Stimulated activated CD8-positive, alpha-beta memory T cell treated with anti-CD3 and anti-CD28 coated beads, Interleukin-4, amount 100 ng/mL, for 48 hours (primary cell): ENCODE measurements at places on chromosomes 5 and 9.

- no peak for DNase-seq
Measured at GRCh38 chr9:127133739-127134167, 11.3 kb upstream of the ANGPTL2 start.

DNA sequence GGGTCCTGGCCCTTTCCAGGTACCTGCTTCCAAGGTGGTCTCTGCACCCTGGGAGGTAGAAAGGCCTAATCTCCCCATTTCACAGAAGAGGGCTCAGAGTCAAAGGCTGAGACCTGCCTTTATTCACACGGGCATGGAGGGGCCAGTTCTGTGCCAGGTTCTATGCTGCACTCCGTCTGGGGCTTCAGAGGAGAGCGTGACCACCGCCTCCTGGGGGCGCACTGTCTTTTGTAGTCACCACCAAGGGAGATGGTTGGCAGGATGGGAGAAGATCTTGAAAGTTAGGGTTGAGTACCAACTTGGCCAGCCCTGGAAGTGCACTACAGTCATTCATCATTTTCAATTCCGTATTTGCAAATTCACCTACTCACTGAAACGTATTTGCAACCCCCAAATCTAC lies 23.7 kb upstream of the PRDM12 start:
- DNase-seq = no peak

GRCh38 chr5:31537851-31538250 lies 5.8 kb downstream of the C5orf22 start:
- DNase-seq = no peak

- no peak for DNase-seq
Measured at GRCh38 chr5:66927140-66927539, 269.5 kb downstream of the CD180 start.

DNA sequence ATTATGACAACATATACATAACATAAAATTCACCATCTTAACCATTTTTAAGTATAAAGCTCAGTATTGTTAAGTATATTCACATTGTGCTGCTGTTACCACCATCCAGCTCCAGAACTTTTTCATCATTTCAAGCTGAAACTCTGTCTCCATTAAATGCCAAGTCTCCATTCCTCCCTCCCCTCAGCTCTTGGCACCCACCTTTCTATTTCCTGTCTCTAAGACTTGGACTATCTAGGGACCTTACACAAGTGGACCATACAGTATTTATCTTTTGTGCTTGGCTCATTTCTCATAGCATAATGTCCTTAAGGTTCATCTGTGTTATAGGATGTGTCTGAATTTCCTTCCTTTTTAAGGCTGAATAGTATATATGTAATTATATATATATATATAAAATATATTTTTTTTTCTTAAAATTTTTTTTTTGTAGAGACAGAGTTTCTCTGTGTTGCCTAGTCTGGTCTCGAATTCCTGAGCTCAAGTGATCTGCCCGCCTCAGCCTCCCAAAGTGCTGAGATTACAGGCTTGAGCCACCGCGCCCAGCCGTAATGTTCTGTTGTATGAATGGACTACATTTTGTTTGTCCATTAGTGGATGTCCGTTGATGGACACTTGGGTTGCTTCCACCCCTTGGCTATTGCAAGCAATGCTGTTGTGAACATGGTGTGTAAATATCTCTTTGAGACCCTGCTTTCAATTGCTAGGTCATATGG lies 72.3 kb downstream of the EHMT1 start:
- no peak for DNase-seq

DNA sequence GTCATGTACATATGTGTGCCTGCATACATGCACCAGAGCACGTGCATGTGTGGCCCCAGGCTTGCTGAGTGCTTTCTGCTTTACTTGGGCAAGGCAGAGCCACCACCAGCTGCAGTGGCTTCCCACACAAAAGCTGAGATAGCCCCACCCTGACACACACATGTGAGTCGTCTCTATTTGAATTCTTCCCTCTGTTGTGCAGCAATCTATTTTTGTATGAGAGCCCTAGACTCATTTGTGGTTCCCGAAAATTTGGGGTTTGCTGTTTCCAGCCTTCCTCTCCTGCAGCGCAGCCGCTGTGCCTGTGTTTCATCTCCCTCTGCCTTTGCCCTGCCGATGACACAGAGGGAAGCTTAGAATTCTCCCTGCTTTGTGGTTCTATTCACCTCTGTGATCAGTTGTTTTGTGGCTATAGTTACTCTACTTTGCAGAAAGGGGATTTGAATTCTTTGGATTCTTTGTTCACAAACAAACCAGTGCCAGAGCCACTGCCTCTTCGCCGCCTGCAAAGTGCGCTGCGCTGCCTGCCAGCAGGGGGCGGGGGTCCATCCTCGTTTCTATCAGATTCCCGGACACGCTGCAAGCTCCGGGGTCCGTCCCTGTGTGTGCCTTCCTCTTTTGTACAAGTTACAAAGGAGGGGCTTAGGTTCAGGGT lies 95.8 kb upstream of the DAP start:
- DNase-seq = peak; percentile 67

GRCh38 chr5:101675510-101676219 lies 620.4 kb downstream of the SLCO4C1 start:
- no peak for DNase-seq

DNA sequence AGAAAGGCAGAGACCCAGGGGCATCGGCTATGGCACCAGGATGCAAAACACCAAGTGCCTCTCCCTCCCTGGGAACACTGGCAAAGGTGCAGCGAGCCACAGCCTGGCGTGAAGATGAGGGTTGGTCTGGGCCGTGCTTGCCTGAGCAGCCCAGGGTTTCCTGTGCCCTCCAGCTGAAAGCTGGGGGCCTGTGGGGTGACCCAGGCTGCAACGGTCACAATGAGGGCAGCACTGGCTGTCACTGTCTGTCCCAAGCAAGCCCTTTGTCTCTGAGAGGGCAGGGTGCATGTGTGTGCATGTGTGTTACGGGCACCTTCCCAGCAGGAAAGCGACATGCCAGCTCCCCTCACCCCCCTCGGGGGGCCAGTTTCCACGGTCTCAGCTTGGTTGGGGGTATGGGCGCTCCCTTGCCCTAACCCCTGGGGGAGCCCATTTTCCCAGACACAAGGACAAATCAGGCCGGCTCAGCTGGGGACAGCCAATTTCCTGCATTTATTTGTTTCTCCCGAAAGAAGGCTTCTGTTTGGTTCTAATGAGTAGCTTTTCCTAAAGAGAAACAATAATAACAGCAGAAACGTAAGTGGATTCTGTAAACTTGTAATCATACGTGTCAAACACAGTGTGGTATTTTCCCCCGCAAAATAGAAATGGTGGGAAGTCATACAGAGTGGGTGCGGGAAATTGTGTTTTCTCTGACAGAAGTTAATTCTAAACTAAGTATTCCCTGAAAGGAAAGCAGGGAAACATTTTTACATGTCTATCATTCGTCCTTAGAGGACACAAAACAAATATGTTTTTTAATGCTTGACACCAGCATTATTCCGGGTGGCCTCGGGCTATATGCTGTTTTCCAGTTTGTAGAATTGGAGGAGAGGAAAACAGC lies 21.3 kb downstream of the MRPL36 start:
- no peak for DNase-seq

DNA sequence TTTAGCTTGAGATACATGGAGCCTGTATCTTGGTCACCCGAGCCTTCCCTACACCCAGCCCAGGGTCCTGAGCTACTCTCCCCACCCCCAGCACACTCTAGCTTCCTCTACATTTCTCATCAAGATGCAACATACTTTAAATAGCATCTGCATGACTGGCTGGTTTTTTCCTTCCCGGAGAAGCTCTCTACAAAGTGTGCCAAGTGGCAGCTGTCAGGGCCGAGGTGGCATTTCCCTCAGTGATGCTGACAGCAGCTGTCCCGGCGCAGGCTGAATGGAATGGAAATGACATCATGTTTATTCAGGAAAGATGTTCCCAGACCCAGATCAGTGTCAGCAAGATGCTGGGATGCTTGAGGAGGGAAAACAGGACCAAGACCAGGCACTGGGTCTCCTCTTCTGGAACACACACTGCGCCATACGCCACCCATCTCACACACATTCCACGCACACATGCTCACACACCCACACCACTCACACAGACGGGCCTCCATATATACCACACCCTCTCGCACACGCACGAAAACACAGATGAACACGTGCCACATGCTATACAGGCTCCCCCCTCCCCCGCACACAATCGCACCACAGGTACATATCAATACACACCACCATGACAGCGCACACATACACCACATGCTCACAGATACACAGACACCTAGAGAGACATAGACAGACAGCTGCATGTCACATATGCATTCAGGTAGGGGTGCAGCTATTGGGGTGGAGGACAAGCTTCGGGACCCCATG lies 67.8 kb downstream of the LHX2 start:
- DNase-seq = no peak

GRCh38 chr5:25090854-25091253 lies 446.1 kb upstream of the CDH10 start:
- no peak for DNase-seq

DNA sequence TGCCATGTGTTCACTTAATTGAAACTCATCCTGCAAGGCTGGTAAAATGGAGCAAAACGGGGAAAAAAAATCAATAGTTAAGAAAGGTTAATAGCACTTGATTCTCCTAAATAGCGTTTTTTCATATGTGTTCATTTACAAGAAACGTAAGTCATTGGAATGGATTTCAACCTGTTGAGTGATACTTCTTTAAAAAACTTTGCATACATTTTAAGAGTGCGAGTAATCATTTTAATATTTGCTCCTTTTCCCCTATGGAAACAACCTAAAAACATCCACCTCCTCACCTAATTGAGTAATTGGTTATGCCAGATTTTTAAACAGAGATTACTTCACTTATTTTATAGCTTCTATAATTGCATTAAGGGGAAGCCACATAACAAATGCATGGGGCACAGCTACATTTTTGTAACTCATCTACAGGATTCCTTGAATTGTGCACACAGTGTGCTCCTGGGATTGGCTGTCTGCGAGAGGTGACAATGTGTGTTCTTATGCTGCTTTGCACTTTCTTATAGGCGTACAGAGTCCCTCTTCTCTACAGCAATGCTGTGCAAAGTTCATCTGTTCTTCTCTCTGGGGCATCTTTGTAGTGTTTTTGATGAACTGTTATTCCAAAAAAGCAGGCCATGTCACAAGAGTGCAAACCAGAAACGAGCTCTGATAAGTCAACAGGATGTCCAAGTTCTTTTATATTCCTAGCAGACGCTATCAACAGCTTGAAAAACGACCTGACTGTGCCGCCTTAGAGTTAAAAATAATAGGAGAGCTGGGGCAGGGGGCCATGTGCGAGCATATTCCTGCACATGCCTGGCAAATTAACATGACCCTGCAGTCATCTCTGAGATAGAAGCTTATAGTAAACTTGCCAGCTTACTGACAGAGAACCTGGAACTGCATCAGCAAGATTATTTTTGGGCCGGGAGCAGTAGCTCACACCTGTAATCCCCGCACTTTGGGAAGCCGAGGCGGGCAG lies 117.9 kb downstream of the GOLPH3 start:
- DNase-seq = no peak

DNA sequence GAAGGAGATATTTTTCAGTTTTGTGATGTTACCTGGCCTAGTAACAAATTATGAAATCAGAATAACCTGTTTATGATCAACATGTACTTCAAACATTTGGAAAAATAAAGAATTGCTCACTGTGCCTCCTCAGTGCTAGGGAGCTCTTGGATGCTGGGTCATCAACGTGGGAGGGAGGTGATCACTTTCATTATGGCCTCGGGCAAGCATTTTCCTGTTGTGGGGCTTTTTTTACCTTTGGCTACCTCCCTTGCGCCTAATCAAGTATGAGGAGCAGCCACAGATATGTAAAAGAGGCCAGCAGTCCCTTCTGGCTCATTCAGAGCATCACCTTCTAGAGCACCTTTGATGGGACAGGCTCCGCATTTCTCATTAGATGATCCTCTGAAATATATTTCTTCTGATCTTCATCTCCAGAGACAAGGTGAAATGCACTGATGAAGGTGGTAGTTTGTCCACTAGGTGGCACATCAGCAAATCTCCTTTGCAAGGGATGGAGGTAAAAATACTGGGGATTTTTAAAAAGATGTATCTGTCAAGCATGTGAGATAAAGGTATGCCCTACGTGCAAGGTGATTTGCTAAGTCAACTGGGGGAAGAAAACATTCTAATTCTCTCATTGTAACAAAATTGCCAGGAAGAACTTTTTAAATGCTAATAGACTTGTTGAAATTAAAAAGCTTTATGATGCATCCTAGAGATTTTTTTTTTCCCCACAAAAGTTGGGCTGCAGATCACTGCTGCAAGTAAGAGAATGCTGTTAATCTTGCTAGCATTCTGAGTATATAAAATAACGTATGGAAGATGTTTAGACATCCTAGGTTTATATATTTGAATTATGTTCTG lies 218.2 kb downstream of the MAST4 start:
- peak; percentile 58 for DNase-seq

- no peak for DNase-seq
Measured at GRCh38 chr9:125551781-125552180, 155.2 kb downstream of the MAPKAP1 start.

GRCh38 chr5:78647838-78648358 lies 674 bp downstream of the LHFPL2 start:
- DNase-seq = no peak

GRCh38 chr9:6449645-6450044 lies 36.6 kb downstream of the UHRF2 start:
- no peak for DNase-seq

DNA sequence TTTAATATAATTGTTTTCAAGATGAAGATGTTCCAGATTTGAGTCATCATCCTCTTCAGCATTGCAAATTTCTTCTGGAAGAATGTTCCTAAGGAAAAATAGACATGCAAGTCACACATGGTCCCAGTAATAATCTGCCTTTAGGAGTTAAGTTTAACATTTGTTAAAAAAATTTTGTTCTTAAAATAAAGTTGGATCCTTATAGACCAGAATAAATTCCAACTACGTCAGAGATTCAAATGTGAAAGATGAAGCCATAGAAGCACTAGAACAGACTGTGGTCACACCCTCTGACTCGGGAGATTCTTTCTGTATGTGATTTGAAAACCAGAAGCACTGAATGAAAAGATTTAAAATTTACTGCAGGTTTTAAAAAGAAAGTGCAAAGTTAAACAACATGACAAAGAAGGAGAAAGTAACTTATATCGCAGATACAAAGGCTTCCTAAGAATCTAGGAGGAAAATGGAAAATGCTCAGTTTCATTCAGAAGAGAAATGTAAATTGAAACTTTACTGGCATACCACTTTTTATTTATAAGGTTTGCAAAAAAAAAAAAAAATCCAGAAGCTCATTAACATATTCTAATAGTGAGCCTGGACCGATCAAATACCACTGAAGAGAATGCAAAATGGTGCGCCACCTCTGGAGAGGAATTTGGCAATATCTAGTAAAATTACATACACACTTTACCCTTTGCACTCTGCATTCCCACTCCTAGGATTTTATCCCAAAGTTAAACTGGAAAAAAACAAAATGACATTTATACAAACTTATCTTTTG lies 14.3 kb upstream of the ASPN start:
- DNase-seq = no peak
